ENCODE measurements at places on chromosomes 6 and 20.
A peak's percentile ranks its signal among the peaks of the same experiment; 100 is the strongest.

- DNase-seq = no peak
Measured at GRCh38 chr6:117381749-117382148, 44.0 kb downstream of the ROS1 start.

- no peak for DNase-seq
Measured at GRCh38 chr6:115838763-115839401, 221.8 kb downstream of the FRK start.

DNA sequence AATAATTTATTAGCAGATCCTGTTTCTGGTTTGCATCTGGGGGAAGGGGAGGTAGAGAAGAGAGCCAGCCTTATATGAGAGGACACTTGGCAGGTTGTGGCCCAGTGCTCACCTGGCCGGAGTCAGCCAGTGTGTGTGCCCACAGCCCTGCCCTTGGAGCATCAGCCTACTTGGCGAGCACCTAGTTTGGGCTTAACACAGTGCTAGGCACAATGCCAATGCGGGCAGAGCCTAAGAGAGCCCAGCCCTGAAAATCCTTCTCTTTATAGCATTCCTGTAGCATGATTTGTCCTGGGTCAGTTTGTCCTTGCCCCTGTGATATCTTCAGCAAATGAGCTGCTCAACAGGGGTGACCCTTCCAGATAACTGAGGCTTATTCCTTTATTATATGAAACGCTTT, 73.0 kb downstream of the SLX4IP start:
- no peak for DNase-seq

- no peak for DNase-seq
Measured at GRCh38 chr6:14880052-14880451, 365.8 kb upstream of the JARID2 start.

DNA sequence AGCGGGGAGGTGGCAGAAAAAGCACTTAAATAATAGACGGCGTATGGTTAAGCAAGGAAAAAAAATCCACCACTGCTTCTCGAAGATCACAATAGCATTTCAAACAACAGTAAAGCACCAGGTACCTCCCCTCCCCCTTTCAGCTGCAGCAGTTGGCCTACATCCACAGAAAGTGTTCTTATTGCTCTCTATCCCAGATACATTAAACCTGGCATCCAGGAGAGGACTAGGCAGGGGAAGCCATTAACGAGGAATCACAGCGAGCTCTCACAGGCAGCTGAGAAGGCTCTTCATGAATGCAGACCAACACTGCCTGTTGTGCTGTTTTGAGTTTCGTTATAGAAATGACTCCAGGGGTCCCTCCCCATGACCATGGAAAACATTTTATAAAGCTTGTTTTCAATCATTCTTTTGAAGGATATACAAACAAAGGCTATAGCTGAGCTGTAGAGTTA, 11.8 kb downstream of the FYN start:
- peak; percentile 32 for DNase-seq

DNA sequence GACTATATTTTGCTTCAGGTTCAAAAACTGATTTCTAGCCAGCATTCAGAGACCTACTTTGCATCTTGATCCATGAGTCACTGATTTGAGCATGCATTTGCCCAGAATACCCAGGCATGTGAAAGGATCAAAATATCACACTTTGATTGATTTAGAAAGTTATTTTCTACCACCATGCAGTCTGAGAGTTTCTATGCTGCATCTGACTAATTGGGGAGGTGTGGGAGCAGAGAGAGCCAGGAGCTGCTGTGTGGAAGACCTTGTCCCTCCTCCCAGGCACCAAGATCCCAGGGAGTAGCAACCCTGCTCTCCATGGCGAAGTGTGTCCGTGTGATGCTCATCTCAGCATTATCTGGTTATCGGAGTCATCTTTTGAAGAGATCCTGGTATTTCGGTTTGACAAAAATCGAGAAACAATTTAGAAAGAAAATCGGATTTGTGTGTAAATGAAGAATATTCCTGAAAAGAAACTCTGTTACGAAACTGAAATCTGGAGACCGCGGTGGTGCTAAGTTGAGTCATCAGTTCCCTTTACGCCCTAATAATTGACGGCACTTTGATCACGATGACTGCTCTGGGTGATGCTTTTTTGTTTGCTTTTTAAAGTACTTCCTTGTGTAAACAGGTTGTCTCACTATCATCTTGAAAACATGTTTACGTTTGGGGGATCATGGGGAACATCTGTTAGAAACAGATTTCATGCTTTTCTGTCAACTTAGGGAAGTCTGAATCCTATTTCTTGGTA, 193.4 kb downstream of the BACH2 start:
- DNase-seq = no peak

- DNase-seq = no peak
Measured at GRCh38 chr6:83853178-83854000, at the start of gene RIPPLY2. TSS of gene RIPPLY2 (plus strand) at chr6:83853360. CDS start at chr6:83853417, 57 bp downstream.

DNA sequence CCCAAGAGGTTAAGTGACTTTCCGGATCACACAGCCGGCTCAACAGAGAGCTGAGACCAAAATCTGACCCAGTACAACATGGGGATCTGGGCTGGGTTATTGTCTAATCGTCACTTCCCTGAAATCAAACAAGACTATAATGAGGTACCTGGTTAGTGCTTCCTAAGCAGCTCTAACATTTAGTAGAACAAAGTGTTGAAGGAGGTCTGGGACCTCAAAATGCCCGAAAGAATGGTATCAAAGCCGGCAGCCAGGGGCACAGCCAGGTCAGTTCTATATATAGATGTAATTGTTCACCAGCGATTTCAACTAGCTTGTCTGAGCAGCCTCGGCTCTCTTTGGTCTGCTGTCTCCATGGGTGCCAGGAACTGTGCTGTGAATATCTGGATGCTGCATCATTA, 245.5 kb upstream of the ECI2 start:
- DNase-seq = no peak

- no peak for DNase-seq
Measured at GRCh38 chr6:106225581-106225980, 100.0 kb downstream of the ATG5 start.

GRCh38 chr6:14317387-14317970, 199.9 kb downstream of the CD83 start:
- DNase-seq = no peak

DNA sequence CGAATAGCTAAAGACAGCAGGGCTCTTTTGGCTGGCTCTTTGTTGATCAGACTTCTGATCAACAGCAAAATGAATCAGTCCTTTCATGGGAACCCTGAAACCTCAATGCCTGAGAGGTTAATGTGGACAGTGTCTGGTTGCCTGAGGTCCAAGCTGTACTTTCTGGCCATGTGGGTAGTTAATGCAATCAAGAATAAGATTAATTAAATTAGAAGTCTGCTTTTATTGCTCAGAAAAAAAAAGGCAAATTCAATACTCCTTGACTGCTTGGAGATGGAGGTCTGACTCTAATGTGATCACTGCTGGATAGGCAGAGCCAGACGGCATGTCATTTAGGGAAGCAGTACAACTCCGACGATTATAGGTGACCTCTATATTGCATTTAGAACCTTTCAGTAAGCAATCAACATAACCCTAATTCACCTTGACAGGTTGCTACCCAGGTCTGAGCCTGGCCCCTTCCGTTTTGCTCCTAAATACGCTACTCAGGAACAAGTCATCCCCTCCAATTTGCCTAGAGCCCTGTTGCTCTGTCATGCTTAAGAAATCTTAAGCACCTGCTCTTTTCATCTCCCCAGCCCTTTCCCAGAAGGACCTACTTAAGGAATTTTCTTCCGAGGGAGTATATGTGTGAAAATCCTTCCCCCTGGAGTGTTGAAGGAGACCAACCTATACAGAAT, 370.0 kb upstream of the SPTLC3 start:
- DNase-seq = no peak

DNA sequence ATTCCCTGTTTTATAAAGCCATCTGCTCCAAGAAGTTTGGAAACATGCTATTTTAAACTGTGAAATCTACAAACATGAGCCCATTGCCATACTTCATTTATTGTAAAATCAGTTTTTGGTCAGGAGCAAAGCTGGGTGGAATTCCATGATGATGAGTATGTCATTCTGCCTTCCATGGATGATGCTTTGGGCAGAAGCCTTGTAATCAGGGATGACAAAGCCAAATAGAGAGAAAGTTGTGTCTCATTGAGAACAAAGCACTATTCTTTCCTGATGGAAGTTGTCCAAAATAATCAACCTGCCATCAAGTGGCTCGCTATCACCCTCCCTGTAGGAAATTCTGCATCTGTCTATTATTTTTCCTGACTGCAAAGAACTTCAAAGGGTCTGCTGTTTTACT, 313.0 kb upstream of the DEFB112 start:
- no peak for DNase-seq

GRCh38 chr6:140599916-140600315, 1225.5 kb upstream of the CITED2 start:
- no peak for DNase-seq

GRCh38 chr20:3997446-3997845, 17.9 kb downstream of the RNF24 start:
- DNase-seq = no peak

DNA sequence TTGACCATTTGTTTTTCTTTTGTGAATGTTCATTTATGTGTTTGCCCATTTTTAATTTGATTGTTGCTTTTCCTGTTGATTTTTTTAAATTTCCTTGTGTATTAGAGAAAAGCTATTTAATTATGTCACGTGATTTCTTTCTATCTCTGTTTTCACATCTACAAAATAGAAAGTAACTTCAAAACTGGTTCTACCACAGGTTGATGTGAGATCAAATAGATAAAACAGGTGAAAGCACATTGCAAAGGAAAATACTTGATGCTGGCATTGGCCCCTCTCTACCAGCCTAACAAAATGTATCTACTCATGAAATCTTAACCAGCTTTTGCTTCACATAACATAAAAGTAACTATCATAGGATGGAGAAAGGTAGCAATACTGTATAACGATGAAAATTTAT, 129.2 kb downstream of the TMEM242 start:
- DNase-seq = no peak

GRCh38 chr6:149938571-149939355, 3.1 kb upstream of the ULBP2 start:
- DNase-seq = peak; percentile 28

DNA sequence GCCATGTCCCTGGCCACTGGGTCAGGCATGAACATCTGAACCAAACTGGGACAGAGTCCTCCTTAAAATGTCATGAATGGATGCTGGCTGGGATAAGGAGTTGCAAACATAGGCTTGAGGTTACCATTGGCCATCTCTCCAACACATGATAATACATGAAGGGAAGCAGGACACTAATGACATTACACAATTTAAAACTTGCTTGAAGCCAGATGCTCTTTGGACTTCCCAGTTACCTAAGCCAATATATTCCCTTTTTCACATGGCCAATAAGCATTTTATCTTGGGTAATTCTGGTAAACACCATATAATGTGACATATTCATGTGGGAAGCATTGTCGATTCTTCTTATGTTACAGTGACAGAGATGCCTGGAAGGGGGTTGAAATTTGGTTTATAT, 148.0 kb upstream of the PLN start:
- no peak for DNase-seq

GRCh38 chr20:57909763-57910331, 200.0 kb upstream of the PMEPA1 start:
- no peak for DNase-seq
